ENCODE measurements at places on chromosomes 3 and 15.

- DNase-seq: no peak
Measured at GRCh38 chr3:70276901-70277300, 35.5 kb downstream of the MDFIC2 start.

DNA sequence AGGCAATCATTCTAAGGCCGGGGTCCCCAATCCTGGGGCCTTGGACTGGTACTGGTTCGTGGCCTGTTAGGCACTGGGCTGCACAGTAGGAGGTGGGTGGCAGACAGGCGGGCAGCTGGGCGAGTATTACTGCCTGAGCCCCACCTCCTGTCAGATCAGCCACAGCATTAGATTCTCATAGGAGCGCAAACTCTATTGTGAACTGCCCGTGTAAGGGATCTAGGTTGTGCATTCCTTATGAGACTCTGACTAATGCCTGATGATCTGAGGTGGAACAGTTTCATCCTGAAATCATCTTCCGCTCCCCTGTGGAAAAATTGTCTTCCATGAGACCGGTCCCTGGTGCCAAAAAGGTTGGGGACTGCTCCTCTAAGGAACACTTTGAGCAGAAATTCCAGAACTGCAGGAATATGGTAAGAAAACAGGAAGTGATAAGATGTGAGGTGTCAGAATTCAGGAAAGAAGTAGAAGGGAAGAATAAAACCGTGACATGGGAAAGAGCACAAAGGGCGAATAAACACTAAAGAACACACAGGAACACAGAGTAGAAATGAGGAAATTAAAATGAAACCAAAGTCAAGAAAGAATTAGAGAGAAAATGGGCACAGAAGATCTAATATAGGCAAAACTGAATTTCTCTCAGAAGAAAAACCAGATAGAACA, 57.6 kb downstream of the PDCD6IP start:
- no peak for DNase-seq

GRCh38 chr3:123150449-123151215, 51.1 kb upstream of the SEC22A start:
- DNase-seq: no peak

DNA sequence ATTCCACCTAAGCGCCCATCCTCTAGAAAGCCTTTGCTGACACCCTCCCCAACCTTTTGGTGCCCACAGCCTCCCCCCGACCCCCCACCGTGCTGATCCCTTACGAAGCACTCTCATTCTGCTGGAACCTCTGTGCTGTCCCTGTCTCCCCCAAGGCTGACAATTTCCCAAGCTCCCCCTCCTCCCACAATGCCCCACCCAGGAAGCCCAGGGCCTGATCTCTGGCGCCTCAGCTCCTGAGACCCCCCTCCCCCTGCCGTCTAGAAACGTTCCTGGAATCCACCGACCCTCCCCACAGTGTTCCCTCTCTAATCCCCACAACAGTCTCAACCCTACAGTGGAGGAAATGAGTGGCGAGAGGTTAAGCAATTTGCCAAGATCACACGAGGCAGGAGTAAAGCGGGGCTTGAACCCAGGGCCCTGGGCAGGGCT, 18.3 kb downstream of the MYL3 start:
- DNase-seq: no peak

GRCh38 chr15:78133801-78134200, 2.6 kb upstream of the CIB2 start:
- DNase-seq: no peak

DNA sequence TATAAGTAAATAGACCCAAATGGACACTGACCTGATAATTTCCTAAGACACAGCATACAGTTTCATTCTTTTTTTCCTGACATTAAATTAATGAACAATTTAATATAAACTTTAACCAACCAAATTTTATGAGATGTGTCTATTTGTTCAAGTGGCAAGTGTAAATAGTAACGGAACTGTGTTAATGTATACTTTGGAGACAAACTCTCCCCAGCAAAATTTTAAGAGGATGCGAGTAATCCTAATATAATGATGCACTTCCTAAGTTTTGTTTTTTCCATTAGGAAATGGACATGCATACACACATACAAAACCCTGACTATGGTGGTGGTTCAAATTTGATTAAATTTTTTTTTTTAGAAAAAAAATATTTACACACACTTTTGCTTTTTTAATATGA, 38.5 kb upstream of the MYH15 start:
- no peak for DNase-seq

DNA sequence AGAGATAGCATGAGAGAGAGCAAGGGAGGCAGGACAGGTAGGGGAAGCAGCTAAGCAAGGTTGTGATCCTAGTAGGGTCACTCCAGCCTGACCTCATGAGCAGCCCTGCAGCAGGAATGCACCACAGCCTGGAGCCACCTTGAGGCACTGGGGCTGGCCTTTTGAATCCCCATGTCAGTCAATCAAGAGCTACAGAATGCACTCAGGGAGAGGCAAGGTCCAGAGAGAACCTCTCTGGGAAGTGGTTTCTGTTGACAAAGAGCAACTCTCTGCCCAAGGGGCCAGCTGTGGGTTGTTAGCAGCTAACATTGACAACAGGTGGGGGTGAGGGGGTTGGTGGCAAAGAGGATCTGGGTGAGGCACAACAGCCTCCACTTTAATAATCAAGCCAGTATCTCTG, 54.6 kb downstream of the TRANK1 start:
- no peak for DNase-seq

DNA sequence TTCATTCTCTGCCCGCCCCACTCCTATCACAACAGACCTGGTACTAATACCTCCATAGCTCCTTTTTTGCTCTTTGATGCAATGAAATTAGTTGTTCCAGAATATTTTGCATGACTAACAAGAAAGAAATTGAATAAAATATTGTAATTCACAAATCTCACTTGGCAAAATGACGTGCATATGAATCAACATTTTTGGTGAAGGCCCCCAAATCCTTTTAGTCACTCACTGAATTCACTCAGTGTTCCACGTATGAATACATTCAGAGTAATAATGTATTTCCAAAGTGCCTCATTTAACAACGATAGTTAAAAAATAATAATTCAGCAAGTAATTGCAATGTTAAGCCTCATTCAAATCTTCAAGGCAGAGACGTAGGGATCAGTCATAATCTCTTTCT, 148.6 kb upstream of the STRIT1 start:
- DNase-seq: no peak

DNA sequence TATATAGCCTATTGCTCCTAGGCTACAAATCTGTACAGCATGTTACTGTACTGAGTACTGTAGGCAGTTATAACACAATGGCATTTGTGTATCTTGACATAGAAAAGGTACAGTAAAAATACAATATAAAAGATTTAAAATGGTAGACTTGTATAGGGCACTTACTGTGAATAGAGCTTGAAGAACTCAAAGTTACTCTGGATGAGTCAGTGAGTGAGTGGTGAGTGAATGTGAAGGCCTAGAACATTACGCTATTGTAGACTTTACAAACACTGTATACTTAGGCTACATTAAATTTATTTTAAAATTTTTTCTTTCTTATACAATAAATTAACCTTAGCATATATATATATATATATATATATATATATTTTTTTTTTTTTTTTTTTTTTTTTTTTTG, 140.0 kb upstream of the UBE2E1 start:
- DNase-seq: no peak

GRCh38 chr3:187702507-187703033, at the start of gene RTP2:
Gene RTP2 (minus strand): TSS chr3:187702557. CDS start chr3:187702128, 429 bp downstream.
- DNase-seq: no peak

DNA sequence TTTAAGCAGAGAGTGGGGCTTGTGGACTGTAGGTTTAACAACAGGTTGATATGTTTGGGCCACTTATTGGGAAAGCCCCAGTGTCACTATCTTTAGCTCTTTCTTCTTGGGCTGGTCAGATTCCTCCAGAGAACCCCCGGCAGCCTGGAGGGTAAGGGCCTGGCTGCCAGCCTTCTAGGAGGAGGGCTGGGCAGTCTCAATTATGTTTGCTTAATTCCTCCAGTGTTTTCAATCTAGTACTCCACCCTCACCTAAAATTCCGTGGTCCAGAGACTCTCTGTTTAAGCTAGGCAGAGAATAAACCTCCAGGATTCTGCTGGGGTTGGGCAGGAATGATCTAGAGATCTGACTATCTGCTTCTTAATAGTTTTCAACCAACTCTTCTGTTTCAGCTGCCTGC, 5.3 kb downstream of the ASB14 start:
- DNase-seq: no peak

DNA sequence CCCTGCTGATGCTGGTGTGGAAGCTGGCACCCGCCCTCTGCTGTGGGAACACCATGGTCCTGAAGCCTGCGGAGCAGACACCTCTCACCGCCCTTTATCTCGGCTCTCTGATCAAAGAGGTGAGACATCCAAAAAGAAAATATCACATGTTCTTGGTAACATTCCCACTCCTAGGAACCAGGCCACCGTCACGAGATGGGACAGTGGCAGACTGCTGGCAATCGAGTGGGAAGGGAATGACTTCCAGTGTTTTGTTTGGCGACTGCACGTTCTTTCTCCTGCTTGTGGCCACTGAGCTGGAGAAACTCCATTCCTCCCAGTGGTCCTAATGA, 14.3 kb downstream of the ALDH1A3 start:
- DNase-seq: no peak

GRCh38 chr15:45747426-45747825, 112.6 kb downstream of the SQOR start:
- no peak for DNase-seq

GRCh38 chr3:197580253-197580691, 24.5 kb upstream of the BDH1 start:
- DNase-seq: no peak

DNA sequence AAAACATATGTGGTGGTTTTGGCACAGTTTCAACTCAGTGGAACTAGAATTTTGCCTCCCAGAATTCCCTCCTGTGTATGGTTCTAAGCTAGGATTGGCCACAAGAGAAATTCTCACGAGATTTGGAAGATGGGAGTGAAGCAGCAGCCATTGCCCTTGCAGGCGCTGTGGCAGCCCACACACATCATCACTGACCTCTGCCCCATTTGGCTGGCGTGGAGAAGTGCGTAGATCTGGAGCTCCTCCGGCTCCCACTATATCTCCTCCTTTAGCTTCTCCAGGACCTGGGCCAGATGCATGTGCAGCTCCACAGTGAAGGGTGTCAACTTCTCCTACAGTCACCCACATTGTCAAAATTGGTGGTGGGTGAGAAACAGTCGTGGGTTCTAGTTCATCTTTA, 199.6 kb downstream of the EFHB start:
- no peak for DNase-seq

GRCh38 chr3:185151964-185152409, 873 bp downstream of the C3orf70 start:
- DNase-seq: no peak

GRCh38 chr15:43275740-43276562, 9.2 kb upstream of the TGM5 start:
- DNase-seq: no peak

DNA sequence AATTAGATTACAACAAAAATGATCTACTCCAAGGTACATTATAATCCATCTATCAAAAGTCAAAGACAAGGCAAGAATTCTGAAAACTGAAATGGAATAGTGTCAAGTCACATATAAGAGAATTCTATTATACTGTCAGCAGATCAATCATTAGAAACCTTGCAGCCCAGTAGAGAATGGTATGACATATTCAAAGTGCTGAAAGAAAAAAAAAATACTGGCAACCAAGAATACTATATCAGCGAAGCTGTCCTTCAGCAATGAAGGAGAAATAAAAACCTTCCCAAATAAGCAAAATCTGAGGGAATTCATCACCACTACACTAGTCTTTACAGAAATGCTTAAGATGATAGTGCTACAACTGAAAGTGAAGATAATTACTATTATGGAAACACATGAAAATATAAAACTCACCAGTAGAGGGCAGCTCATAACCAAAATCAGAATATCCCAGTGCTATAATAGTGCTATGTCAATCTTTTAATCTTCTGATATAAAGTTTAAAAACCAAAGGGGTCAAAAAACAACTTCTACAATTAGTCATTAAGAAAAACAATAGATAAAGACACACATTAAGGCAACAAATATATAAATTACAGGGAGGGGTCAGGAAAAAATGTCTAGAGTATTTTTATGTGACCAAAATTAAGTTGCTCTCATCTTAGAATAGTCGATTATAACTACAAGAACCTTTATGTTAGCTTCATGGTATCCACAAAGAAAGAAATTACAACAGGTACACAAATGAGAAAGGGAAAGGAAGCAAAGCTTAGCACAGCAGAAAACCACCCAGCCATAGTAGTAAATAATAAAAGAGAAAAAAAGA, 190.7 kb upstream of the CNTN6 start:
- DNase-seq: no peak

GRCh38 chr3:180274536-180274935, 237.8 kb upstream of the PEX5L start:
- DNase-seq: no peak

- no peak for DNase-seq
Measured at GRCh38 chr15:96160800-96161199, 169.7 kb upstream of the NR2F2 start.

DNA sequence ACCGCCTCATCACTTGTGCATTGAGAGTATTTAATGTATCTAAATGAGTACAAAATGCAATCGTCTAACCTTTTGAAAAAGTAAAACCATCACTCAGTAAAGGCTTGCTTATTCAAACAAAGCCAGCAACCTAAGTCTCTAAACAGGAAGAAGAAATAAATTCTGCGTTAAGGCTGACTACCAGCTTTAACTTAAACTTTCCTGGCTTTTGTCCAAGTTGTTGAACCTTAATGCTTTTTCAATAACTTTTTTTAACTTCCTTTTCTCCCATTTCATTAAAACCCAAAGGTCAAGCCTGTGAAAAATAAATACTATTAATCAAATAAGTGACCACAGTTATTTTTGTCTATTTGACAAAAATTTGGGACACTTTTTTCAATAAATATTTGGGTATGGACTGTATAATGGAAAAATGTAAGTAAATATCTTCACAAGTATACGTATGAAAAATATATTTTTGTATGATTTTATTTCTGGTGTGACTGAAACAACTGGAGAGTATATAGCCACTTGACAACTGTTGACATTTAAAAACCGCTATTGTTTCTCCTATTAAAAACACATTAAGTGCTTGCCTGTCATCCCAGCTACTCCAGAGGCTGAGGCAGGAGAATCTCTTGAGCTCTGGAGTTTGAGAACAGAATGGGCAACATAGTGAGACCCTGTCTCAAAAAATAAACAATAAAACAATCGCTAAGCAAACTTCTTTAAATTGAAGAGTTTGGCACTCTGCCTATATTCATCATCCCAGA, 2.9 kb downstream of the KLHL24 start:
- no peak for DNase-seq

GRCh38 chr3:174620138-174620537, 239.0 kb upstream of the NAALADL2 start:
- DNase-seq: no peak

Measured in muscle of back (tissue), 13 donors.